ENCODE measurements at places on chromosomes 3 and 15. TPM values are rescaled to one million over a fixed set of nuclear protein-coding genes. Genes with fewer than 3 reads are reported as not detected.

Gene FMN1
- total RNA-seq: 0.38 TPM

Gene IGSF11
- 4.3 TPM for total RNA-seq

Gene CAV3
- not detected for total RNA-seq

Gene ZNF662
- not detected for total RNA-seq

Gene STIMATE
- total RNA-seq: 7.5 TPM

Gene TPRG1
- 0.14 TPM for total RNA-seq
